ENCODE measurements at places on chromosomes 6 and 20.

DNA sequence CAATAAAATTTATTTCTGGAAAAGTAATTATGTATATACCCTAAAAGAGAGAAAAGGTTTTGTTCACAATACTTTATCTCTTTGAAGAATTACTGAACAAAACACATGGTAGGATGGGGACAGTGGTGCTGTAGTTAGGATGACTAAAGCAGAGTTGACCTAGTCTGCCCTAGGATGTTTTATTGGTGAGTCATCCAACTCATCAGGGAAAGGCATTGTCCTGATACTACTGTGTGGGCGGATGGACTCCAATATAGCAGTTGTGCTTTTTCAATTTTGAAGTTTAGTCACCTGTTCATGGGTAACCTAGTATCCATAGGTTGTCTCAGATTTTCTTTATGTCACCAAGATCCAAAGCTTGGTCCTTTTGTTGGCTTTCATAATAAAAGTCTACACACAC is 53.3 kb upstream of the EYS start:
- no peak for DNase-seq

GRCh38 chr6:139161169-139161568 is 26.3 kb downstream of the HECA start:
- no peak for DNase-seq

- no peak for DNase-seq
Measured at GRCh38 chr20:62647521-62648317, 5.4 kb downstream of the SLCO4A1 start.

- DNase-seq, result no peak
Measured at GRCh38 chr6:115914098-115914497, 146.6 kb downstream of the FRK start.

DNA sequence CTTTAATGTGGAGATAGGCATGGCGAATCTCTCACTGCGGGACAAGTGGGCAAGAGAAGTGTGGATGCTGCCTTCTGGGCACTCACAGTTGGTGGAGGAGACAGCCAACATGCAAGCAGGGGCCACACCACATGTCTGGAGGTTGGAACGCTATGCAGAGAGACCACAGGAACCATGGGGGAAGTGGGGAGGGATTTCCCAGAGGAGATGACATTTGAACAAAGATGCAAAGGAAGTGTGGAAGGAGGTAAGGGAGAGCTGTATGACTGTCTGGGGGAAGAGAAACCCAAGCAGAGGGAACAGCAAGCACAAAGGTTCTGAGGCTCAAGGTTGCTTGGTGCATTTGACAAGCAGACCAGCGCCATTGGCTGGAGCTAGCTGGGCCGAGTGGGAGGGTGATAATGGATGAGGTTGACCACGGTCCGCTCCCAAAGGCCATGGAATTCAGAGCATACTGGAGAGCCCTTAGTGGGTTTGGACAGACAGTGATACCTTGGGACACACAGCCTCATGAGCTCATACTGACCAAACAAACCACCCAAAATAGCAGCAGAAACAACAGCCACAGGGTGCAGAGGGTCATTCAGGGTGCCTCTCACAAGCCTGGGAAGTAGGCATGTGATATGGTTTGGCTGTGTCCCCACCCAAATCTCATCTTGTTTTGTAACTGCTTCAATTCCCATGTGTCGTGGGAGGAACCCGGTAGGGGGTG is 7.6 kb upstream of the FAM110A start:
- no peak for DNase-seq

- no peak for DNase-seq
Measured at GRCh38 chr6:29887819-29888776, 54.2 kb upstream of the HLA-A start.

DNA sequence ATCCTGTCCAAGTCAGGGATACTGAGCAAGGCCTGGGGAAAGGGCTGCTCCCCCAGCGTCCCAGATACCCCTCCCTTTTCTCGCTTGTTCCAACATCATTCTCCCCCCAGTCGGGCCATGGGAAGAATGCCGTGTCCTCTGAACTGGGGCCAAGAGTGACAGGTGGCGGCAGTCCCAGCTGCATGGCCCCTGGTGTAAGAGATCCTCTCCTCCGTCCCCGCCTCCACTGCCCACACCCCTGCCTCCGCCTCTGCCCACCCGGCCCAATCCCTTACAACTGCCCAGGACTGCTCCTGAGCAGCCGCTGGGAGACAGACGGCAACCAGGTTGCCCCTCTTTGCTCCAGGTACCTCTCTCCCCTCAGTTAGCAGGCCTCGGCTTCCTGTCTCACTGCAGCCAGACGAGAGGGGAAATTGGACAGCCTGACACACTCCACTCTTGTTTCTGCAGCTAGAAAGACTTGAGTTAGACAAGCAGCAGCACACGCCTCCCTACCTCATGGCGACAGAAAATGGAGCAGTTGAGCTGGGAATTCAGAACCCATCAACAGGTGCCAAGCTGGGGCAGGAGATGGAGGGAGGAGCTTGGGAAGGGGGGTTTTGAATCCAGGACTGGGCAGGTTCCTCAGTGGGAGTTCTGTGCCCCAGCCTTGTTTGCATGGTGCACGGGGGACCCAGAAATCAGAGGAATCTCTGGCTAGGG is at the start of gene MYLK2:
TSS of gene MYLK2 (plus strand) at position 274 of the 702 bp plus-strand sequence. CDS start at position 499, 225 bp downstream.
- no peak for DNase-seq

GRCh38 chr20:32364554-32365208 is 6.5 kb downstream of the ASXL1 start:
- no peak for DNase-seq

- DNase-seq, result no peak
Measured at GRCh38 chr6:150079604-150080003, 10.7 kb upstream of the ULBP3 start.

GRCh38 chr6:11144393-11144851 is 32.9 kb upstream of the ERVFRD-1 start:
- DNase-seq, result no peak

DNA sequence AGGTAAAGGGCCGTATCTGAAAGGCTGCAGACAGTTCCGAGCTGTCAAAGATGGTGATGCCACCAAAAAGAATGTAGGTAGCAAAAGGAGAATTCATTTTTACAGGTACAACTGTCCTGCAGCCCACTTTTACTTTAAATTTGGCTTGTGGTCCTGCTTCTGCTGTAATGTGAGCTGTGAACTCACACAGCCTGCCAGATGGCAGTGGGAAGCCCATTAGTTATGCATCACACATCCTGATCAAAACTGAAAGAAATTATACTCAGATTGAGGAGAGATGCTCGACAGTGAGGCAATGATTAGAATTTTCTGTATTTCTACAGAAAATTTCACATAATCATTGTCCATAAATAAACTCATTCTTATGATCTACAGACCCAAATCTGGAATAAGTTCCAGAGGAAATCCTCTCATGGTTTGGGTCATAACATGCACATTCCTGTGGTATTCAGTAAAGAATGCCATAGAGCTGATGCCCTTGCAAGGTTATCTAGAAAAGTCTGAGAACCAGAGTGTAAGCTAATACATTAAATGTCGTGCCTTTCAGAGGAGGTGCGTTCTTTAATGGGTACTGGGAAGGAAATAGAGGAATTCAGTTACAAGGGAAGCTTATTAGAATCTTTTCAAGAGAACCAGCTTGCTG is 23.9 kb upstream of the E2F3 start:
- DNase-seq, result no peak

GRCh38 chr6:140372064-140372463 is 997.6 kb upstream of the CITED2 start:
- no peak for DNase-seq

DNA sequence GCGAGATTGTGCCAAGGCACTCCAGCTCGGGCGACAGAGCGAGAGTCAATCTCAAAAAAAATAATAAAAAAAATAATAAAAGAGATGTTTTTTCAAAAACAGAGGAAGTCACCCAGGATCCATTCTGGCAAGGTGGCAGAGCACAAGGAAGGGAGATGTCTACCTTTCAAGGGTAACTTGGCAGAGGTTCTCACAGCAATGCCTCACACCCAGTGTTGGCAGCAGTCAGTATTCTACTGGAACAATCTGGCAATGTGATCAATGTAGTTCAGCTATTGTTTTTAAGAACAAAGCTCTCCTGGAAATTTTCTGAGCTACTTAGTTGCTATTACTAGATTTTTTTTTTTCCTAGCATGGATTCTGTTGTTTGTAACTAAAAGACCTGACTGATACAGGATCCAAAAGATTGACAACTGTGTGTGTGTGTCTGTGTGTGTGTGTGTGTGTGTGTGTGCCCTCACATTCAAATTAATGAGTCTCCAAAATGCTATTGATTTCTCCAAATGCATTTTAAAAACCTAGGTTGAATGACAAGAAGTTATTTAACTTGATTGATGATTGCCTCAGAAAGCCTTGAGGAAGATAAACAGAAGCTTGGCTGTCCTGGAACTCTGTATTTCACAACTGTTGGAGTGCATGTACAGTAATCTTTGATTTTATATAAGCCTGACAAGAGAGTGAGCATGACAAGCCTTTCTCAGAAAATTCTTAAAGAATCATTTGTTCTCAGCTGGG is 114.1 kb upstream of the RREB1 start:
- no peak for DNase-seq

DNA sequence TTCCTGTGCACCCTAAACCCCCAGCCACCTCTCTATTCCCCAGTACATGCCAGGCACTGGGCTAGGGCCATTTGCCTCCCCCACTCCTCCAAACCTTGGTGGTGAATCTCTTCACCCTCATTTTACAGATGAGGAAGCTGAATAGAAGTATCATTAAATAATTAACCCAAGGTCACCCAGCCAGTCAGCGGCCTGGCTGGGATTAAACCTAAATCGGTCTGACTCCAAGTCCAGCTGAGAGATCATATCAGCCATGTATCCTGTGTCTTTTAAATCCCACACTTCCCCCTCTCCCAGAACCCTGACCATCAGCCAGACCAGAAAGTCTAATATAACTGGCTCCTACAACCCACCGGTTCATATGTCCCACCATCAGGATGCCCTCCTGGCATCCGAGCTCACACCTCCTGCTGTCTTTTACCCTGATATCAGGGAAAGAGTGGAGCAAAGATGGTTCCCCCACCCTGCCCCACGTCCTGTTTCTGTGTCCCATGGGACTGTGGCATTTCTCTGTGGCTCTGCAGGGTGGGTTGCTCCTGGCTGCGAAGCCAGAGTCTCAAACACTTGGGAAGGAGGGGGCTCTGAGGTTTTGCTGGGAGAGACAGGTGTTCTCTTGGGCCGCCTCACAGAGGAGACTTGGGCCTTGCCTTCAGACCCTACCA is 145.3 kb downstream of the VEGFA start:
- DNase-seq, result no peak

- no peak for DNase-seq
Measured at GRCh38 chr6:14361956-14362587, 244.5 kb downstream of the CD83 start.

GRCh38 chr6:43496370-43497128 is 13.6 kb downstream of the LRRC73 start:
- DNase-seq, result no peak

- DNase-seq, result no peak
Measured at GRCh38 chr20:23232679-23233308, 117.8 kb upstream of the NXT1 start.

DNA sequence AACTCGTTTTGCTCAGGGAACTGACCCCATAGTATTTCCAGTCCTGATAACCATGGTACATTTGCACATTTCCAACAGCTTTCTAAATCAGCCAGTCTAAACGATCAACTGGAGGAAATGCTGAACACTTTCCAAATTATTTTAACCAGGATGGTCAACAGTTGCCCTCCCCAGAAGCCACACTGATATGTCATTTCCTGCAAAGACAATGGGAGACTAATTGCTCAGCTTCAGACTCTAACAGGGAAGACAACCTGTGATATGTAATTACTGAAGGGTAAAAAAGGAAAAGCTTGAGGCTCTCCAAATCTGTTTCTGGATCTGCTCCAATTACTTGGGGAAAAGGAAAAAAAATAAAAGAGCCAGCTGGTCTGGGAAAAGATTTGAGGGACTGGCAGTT is 88.8 kb downstream of the FYN start:
- DNase-seq, result no peak

DNA sequence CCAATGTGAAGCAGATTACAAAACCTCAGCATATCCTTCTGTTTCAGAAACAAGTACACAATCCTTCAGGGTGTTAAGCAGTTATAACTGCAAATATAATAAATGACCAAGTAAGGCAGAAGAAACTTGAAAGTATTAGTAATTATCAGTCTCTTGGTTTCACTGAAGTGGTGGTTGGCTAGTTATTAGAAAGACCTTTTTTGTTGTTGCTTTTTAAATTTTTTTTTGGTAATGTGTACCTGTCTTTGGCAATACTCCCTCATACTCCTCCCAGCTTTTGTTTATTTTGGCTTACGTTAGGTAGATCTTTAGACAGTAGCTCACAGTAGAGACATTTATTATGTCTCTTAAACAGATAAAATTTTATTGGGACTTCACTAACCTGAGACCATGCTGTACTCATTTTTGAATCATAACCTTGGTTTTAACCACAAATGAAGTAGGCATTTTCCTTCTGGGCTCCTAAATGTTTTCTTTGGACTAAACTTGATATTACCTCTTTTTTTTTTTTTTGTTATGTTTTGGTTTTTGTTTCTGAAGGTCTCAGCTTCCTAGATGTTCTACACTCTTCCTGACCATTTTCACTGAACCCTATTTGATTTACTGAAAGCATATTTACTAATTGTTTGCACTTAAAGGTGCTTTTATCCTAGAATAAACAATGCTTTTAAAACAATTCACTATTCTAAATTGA is 6.4 kb downstream of the CD2AP start:
- no peak for DNase-seq

GRCh38 chr6:26533532-26533931 is 4.6 kb upstream of the HMGN4 start:
- DNase-seq, result no peak

DNA sequence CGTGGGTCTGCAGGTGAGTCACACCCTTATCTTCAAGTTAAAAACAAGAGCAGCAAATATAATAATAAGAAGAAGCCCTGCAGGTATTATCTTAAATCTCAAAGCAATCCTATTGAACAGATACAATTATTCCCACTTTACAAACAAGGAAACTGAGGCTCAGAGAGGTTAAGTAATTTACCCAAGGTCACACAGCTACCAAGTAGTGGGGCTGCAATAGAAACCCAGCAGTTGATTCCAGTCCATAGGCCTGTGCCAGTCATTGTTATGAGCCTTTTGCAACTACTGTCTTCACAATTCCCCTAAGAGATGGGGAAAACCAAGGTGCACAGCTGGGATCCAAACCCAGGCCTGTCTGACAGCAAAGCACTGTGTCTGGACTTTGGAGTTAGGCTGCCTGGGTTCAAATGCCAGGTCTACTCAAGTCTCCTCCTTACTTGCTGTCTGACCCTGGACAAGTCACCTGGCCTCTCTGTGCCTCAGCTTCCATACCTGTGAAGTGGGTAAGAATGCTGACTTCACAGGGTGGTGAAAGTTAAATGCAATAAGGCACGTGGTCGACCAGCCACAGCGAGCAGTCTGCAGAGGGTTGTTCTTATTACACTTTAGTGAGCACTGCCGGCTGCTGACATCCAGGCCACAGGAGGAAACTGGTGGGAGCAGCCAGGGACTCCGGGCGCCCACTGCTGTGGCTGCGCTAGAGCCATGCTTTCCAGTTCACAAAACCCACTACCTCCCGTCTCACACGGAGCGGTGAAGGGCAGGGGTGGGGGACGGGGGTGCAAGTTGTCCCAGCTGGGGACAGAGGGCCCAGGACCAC is 6.1 kb downstream of the MYL9 start:
- DNase-seq, result no peak

- DNase-seq, result no peak
Measured at GRCh38 chr6:130162421-130162820, 60.3 kb downstream of the SAMD3 start.

- DNase-seq, result no peak
Measured at GRCh38 chr20:62047666-62048345, 17.9 kb downstream of the TAF4 start.

GRCh38 chr6:37456816-37457560 is 24.0 kb downstream of the CMTR1 start:
- no peak for DNase-seq

- no peak for DNase-seq
Measured at GRCh38 chr6:13453771-13454251, 33.6 kb downstream of the GFOD1 start.

- DNase-seq, result no peak
Measured at GRCh38 chr6:40347571-40348011, 239.6 kb downstream of the LRFN2 start.

Data from cortex of kidney (tissue), 1 donor.